ENCODE measurements at places on chromosomes 7 and 10.

GRCh38 chr10:31121757-31122577, 90.3 kb upstream of the ZNF438 start:
- H3K36me3 ChIP-seq, result no peaks in the 10 kb centered on the region
- no peak overlapping the region for H3K4me3 ChIP-seq
- H3K27ac ChIP-seq, result no peak overlapping the region

- peak overlapping the region; percentile 98 for H3K4me3 ChIP-seq
- peak overlapping the region; percentile 63 for H3K27ac ChIP-seq
- no peaks in the 10 kb centered on the region for H3K36me3 ChIP-seq
Measured at GRCh38 chr7:131327049-131327625, 539 bp upstream of the MKLN1 start.

- no peak for DNase-seq
- H3K4me1 ChIP-seq, result no peaks in the 10 kb centered on the region
Measured at GRCh38 chr10:103845972-103846371, 9.4 kb downstream of the SH3PXD2A start.

GRCh38 chr7:55970561-55970960, 6.2 kb downstream of the NIPSNAP2 start:
- H3K36me3 ChIP-seq, result peaks cover 6% of the 10 kb centered on the region
- peaks cover 4% of the 10 kb centered on the region for H3K4me1 ChIP-seq
- no peak overlapping the region for H3K27ac ChIP-seq
- H3K27me3 ChIP-seq, result no peaks in the 10 kb centered on the region
- no peak for DNase-seq

GRCh38 chr10:89591111-89591795, 53.8 kb downstream of the PANK1 start:
- no peak for DNase-seq
- H3K27ac ChIP-seq, result peak overlapping the region; percentile 92
- H3K36me3 ChIP-seq, result peaks cover 7% of the 10 kb centered on the region
- no peak overlapping the region for H3K4me3 ChIP-seq

DNA sequence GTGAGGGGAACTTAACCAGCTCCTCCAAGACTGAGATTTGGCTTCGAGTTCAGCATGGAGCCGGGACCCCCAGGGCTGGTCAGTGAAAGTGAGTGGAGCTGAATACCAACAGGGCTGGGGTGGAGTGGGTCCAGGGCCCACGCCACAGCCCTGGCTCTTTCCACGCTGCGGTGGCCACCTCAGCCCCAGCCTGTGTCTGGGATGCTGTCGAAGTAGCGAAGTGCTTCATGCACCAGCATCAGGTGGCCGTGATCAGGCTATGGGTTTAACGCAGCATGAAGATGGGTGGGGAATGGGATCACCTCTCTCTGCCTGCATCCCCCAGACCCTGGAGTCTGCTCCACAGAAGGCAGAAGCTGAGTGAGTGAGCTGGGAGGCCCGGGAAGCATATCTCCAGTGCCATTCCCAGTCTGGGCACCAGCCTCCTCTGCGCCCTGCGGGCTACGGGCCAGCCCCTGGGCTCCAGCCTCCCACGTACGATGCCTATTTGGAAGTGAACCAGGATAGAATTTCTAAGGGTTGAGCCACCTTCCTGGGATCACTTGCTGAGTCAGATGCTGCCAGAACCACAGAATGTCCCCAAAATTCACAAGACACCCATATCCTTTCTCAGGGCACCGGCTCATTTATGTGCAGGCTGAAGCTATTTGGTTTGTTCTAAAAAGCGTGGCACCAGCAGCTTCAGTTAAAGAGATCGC, 131.1 kb upstream of the CHST15 start:
- peaks cover 6% of the 10 kb centered on the region for H3K4me1 ChIP-seq
- H3K36me3 ChIP-seq, result no peaks in the 10 kb centered on the region
- no peak overlapping the region for H3K27ac ChIP-seq
- H3K4me3 ChIP-seq, result no peak overlapping the region

GRCh38 chr10:51832652-51833383, 133.4 kb upstream of the CSTF2T start:
- no peak overlapping the region for H3K4me3 ChIP-seq

DNA sequence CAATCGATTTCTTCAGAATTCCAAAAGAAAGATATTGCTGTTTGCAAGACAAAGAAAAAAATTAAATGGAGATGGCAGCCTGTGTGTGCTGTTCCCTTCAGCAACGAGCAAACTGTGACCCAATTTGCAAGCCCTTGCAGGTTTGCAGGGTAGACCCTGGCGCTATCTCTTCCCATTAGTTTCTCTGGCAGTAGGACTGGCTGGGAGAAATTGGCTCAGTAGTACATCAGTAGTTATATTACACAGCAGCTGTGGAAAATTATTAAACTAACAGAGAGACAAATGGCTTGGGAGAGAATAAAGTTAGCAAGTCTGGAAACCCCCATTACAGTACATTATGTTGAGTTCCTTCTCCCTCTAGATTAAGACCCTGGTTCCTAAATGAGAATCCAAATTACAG, 116.4 kb upstream of the ITGB1 start:
- no peaks in the 10 kb centered on the region for H3K27me3 ChIP-seq
- no peak overlapping the region for H3K27ac ChIP-seq
- H3K4me3 ChIP-seq, result no peak overlapping the region
- no peak for DNase-seq

- H3K36me3 ChIP-seq, result peaks cover 3% of the 10 kb centered on the region
- peaks cover 2% of the 10 kb centered on the region for H3K4me1 ChIP-seq
- H3K27ac ChIP-seq, result no peak overlapping the region
- no peak overlapping the region for H3K4me3 ChIP-seq
- H3K27me3 ChIP-seq, result no peaks in the 10 kb centered on the region
Measured at GRCh38 chr7:117217106-117218035, 105.5 kb downstream of the WNT2 start.

Data from trophoblast cell (in vitro differentiated cells and primary cell).